Right forelimb (tissue), 1 donor: ENCODE measurements at places on chromosomes 13 and 19.

DNA sequence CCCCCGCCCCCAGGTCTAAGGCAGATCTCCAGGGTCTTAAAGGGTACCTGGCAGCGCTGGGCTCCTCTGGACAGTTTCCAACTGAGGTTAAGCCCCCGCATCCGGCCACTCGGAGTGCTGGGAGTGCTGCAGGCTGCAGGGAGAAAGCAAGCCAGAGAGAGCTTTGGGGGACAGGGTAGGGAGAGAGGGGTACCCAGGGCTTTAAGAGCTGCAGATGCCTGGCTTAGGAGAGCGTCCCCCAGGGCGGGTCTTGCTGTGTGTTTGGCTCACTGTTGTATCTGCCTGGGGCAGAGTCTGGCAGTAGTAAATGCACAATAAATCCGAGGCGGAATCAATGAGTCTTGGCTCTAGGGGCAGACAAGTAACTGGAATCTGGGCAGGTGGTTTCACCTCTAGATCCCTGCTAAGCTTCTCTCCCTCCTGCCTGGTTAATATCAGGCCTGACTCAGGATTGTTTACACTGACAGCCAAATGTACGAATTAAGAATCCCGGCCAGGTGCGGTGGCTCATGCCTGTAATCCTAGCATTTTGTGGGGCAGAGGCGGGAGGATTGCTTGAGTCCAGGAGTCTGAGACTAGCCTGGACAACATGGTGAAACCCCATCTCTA is 798 bp upstream of the COX6B2 start:
- DNase-seq, result no peak

DNA sequence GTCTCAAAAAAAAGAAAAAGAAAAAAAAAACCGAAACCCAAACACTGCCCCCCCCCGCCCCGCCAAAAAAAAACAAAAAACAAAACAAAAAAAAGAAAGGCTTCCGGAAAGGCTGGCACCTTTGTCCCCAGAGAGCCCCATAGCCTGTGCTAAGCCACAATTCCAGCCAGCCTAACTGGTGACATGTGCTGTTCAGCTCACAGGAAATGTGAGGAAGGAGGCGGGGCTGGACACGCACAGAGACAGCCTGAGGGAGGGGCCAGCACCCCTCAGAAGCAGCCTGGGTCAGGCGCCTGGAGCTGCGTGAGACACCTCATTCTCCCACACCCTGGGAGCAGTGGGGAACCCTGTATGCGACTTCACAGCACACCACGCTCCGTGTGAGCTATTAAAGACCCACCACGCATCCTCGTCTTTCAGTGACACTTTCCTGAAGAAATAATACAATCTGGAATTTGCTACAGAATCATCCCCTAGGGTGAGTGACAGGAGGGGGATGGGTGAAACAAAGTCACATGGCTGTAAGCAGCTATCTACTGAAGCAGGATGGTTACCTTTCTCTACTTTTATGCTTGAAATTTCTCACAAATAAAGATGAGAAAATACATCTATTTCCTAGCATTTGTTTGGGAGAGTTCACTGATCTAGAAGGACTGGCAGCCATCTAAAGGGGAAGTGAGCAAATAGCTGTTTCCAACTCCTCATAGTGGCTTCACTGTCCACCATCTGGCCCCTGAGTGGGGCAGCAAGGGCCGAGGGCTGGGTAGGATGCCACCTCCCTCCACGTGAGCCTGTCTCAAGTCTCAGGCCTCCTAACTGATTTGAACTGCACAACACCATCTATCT is 12.3 kb upstream of the SLC35E1 start:
- DNase-seq, result peak; percentile 72

GRCh38 chr19:40642757-40643305 is 41.7 kb downstream of the LTBP4 start:
- DNase-seq, result no peak

GRCh38 chr13:38667526-38668109 is 19.3 kb upstream of the FREM2 start:
- no peak for DNase-seq

- no peak for DNase-seq
Observed at GRCh38 chr13:27661017-27661416, 39.3 kb downstream of the POLR1D start.

DNA sequence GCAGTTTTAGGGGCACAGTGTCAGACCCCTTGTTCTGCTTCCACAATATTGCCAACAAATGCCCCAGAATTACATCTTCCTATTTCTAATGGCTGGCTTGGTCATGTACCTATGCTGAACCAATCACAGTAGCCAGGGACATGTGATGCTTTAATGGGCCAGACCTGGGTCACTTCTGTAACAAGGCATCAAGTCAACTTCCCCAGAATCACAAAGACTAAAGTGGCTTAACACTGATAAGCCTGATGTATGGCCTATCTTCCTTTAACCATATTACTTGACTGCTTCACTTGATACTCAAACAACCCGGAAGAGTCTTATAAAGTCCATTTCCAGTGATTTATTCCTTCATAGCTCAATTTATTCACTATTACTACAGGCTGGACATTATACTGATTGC is 19.6 kb downstream of the LNX2 start:
- no peak for DNase-seq

- no peak for DNase-seq
Observed at GRCh38 chr13:33816912-33817311, 1.0 kb upstream of the RFC3 start.

DNA sequence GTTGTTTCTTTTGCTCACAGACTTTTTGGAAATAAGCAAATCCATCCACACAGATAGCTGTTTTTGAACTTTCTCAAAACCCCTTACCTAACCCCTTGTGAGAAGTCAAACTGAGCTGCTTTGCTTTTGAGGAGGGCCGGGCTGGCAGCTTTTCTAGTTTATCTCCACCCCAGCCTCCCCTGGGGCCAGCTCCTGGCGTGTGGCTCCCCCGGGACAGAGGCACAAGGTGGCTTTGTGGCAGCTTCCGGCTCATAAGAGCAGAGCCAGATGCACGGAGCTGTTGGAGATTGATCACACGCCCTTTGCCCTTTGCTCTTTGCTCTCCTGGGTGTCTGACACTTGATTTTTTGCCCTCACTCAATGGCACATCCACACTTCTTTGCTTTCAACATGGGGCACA is 24.9 kb upstream of the RNF113B start:
- DNase-seq, result no peak

- no peak for DNase-seq
Observed at GRCh38 chr19:53947624-53948023, 15.1 kb upstream of the CACNG8 start.

DNA sequence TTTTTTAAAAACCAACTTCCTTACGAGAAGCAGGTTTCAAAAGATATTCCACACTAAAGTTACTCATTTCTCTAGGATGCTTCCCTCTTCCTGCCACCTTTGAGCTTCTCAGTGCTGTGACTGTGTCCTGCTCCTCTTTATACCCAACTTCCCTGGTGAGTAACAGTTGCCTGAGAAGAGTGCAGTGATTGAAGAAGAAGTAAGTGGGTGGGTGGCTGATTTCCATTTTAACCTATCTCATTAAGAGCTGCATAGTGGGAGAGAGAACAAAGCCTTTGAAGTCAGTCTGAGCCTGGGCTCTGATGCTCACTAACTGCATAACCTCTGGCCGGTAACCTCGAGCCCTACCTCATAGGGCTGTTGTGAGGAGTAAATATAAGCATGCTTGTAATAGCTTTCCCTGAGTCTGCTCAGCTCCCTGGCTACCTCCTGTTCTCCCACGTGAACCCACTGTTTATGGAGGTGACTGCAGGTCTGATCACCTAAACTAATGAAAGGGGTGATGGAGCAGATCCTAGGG is 977.3 kb downstream of the UQCRFS1 start:
- DNase-seq, result no peak

DNA sequence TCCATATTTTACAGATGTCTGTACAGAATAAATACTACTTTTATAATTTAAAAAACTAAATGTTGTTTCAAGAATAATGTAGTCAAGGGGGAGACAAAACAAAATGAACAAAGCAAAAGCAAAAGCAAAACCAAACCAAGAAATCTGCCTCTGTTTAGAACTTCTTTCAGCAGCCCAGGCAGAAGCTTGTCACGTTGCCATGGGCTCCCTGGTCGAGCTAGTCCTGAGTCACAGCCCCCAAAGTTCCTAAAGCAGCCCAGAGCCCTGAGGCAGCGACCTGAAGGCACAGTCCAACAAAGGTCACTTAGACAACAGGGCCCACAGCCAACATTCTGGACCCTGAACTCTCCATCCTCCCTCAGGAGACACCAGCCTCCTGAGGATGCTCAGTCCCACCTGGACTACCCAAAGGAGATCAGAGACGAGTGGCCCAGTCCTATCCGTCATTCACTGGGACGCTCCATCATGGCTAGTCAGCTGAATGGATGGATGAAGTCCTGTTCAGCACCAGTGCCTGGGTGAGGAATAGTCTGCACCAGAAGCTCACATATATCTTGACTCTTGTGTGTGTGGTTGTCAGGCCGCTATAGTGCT is 41.7 kb downstream of the SIAH3 start:
- DNase-seq, result no peak

DNA sequence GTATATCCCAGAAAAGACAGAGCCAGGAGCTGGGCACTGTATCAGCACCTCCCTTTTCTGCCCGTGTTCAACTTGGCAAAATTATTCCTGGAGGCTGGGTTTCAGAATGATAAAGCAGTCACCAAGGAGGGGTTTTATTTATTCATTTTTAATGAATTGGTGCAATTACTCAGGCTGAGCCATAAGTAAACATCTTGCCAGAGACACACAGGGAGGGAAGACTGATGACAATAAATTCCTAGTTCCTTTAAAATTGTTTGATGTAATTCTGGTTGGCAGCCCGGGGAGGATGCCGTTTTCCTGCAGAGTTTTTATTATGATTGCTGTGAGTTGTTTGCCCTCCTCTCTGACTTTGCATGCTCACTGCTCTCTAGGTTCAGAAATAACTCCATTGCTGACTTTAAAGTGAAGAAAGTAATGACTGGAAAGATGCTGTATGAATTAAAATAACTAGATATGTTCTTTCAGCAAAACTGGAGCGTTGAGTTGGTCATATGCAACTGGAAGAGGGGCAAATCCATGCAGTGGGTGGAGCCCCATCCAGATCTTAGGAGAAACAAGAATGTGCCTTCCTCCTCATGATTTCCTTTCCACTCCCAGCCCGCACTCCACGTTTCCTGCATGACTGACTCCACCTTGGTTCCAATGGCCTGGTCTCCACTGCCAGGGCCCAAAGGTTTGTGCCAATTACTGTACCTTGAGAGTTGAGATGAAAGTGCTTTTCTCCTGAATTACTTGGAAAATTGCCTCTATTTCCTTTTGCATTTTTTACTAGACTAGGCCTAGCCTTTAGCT is 182.1 kb downstream of the RFC3 start:
- DNase-seq, result no peak

- DNase-seq, result peak; percentile 87
Observed at GRCh38 chr19:55086730-55087541, 11.3 kb downstream of the EPS8L1 start.

DNA sequence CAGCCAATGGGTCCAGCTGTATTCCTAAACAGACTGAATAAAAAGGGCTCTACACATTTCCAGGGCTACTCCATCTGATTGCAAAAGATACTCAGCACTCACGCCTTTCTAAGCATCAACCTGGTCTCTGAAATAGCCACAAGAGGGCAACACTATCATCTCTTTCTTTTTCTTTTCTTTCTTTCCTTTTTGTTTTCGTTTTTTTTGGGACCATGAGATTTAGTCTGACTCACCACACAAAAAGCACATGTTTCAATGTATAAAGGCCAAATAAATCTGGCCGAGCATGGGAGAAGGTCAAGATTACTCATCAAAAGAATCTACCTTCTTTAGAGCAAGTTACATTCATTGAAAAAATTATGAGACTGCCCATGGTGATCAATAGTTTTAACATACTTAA is 805.6 kb upstream of the ARGLU1 start:
- no peak for DNase-seq

DNA sequence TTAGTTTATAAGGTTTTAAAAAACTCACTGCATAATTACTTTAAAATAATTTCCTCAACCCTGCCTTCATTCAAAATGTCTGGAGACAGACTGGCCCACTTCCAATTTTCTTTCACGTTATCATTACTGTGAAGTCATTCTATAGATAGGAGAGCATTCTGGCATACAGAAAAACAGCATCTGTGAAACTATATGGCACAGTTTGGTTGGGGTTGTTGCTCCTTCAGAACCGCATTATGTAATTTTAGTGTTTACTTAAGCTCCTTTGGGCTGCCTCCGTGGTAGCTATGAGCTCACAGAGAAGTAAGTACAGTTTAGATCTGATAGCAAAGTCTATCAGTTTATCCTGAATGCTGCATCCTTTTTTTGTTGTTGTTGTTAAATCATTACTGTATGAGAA is 104.3 kb downstream of the KCNRG start:
- no peak for DNase-seq

- DNase-seq, result no peak
Observed at GRCh38 chr13:113157929-113158747, at the start of gene PROZ. Gene PROZ (plus strand): TSS chr13:113158648. CDS start chr13:113158661, 13 bp downstream.

DNA sequence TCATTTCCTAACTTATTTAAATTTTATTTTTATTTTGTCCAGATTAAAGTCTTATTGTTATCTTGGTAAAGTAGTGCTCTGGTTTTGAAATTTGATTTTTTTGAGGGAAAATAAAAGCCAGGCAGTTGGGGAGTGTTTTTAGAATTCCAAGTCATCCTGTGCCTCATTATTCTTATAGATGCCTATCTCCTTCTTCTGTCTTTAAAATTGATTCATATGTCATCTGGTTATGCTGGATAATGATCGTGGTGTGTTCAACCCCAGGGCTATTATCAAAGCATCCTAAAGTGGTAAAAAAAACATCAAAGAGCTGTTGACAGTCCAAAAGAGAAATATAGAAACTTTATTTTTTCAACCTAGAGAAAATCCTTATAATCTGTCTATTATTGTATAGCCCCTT is 6.0 kb upstream of the FNDC3A start:
- no peak for DNase-seq

DNA sequence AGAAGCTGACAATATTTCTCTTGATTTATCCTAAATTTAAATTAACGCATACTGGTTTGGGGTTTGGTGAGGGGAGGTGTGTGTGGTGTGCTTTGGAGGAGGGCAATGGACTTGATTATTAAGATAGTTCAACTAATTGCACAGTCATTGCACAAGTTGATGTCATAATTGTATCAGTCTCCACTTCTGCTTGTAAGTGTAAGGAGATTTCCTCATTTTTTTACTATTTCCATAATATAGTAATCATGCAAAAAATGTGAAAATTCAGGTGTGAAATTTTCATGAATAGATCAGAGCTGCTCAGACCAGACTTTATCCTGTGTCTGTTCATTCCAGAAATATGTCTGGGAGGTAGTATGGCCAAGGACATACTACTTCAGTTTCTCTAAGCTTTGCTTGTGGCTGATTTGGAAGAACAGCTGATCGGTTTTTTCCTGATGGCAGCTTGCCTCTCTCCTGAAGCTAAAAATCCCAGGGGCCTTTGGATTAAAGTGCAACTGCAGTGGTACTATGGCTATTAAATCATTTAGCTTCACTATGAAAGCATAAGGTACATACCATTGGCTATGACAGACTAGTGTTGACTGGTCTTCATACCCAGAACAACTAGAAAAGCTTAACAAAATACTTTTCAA is 201.8 kb upstream of the MIR17HG start:
- DNase-seq, result no peak

GRCh38 chr19:11261431-11261970 is 823 bp downstream of the DOCK6 start:
- peak; percentile 74 for DNase-seq

GRCh38 chr13:98482476-98483444 is 94.1 kb downstream of the STK24 start:
- DNase-seq, result peak; percentile 80
